ENCODE measurements at places on chromosomes 16 and 17. TPM values are rescaled to one million over a fixed set of nuclear protein-coding genes. Genes with fewer than 3 reads are reported as not detected.

DNA sequence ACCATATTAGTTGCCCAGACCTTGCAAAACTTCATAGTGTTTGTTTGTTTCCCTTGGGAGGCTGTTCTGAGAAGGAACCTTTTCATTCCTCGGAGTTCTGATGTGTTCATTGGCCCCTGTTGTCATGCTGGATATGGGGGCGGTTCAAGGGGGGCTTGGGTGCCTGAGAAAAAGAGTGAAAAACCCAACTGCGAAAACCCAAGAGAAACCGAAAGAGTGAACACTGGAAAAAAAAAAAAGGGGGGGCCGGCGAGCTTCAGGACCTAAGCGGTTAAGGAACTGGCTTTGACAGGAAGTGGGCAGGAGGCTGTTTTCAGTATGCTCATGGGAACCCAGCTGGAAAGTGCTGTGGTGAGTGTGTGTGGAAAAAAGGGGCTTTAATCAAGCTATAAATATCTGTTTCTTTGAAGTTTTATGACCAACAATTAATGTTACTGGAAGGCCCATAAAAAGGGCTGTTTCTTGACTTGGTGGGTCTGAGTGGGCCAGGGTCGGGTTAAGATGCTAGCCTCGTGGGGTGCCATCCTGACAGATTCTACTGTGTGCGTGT lies 510.7 kb downstream of the MAF start:
- H3K4me3 ChIP-seq: no peak overlapping the region
- no peaks in the 10 kb centered on the region for H3K36me3 ChIP-seq
- H3K4me1 ChIP-seq: peaks cover 8% of the 10 kb centered on the region
- DNase-seq: no peak
- no peaks in the 10 kb centered on the region for H3K27me3 ChIP-seq

DNA sequence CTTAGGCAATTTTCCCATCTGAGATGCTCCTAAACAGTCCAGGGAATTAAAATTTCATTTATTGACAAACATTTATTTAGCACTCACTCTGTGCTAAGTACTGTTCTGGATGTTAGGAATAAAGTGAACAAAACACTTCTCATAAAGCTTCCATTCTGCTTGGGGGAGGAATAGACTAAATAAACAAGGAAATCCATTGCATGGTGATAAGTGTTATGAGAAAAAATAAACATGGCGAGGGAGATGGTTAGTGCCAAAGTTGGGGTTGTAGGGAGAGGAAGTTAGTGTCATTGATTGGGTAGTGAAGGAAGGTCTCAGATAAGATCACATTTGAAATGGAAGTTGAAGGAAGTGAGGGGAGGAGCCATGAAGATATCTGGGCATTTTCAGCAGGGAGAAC lies 72.2 kb upstream of the CES5A start:
- H3K4me1 ChIP-seq: no peaks in the 10 kb centered on the region
- no peaks in the 10 kb centered on the region for H3K27me3 ChIP-seq
- H3K36me3 ChIP-seq: no peaks in the 10 kb centered on the region
- DNase-seq: no peak
- H3K4me3 ChIP-seq: no peak overlapping the region
- H3K27ac ChIP-seq: no peak overlapping the region

GRCh38 chr17:27945333-27945616 lies 52.1 kb upstream of the LYRM9 start:
- H3K27ac ChIP-seq: no peak overlapping the region
- no peaks in the 10 kb centered on the region for H3K36me3 ChIP-seq
- H3K27me3 ChIP-seq: no peaks in the 10 kb centered on the region
- no peak for DNase-seq

- no peaks in the 10 kb centered on the region for H3K36me3 ChIP-seq
- no peak overlapping the region for H3K4me3 ChIP-seq
- peaks cover 11% of the 10 kb centered on the region for H3K4me1 ChIP-seq
- DNase-seq: peak; percentile 42
- no peaks in the 10 kb centered on the region for H3K27me3 ChIP-seq
These were observed 4.6 kb upstream of the TAF15 start for GRCh38 chr17:35804658-35805192.

- H3K27ac ChIP-seq: peak overlapping the region; percentile 54
- peaks cover 54% of the 10 kb centered on the region for H3K4me1 ChIP-seq
- DNase-seq: no peak
- H3K27me3 ChIP-seq: no peaks in the 10 kb centered on the region
These were observed 7.3 kb downstream of the PNMT start for GRCh38 chr17:39675390-39676082.

GRCh38 chr16:66614161-66614802 lies 9.8 kb downstream of the CMTM3 start:
- no peak overlapping the region for H3K4me3 ChIP-seq
- peaks cover 21% of the 10 kb centered on the region for H3K36me3 ChIP-seq
- DNase-seq: no peak
- H3K27ac ChIP-seq: no peak overlapping the region
- peaks cover 28% of the 10 kb centered on the region for H3K4me1 ChIP-seq

- no peak overlapping the region for H3K4me3 ChIP-seq
- DNase-seq: no peak
- no peaks in the 10 kb centered on the region for H3K27me3 ChIP-seq
- H3K36me3 ChIP-seq: no peaks in the 10 kb centered on the region
- peak overlapping the region; percentile 17 for H3K27ac ChIP-seq
These were observed 24.8 kb downstream of the MYO18A start for GRCh38 chr17:29155227-29155965.

DNA sequence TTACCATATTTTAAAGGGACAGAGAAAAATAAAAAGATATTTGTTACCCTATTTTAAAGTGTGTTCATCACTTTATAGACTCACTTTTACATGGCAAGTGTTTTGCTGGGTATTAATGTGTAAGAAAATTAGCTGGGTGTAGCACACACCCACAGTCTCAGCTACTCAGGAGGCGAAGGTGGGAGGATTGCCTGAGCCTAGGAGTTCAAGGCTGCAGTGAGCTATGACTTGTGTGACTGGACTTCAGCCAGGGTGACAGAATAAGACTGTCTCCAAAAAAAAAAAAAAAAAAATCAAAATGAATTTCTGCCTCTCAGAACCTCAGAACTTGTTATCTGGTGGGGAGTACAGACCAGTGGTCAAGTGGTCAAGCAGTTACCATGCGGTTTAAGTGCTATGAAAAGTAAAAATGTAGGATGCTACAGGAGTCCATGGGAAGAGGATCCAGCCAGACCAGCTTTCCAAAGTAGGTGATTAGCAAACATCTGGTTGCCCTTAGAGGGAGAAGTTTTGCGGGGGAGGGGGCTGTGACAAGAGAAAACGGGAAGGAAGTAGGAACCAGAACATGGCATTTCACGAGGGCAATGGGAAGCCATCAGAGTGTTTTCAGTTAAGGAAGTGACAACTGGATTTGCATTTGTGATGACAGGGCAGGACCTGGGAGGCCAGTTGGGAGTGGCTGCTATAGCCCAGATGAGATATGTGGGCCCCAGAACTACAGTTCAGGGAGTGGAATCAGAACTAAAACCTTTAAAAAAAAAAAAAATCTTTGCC lies 13.9 kb downstream of the CNEP1R1 start:
- H3K4me3 ChIP-seq: no peak overlapping the region
- DNase-seq: peak; percentile 1
- no peaks in the 10 kb centered on the region for H3K27me3 ChIP-seq
- H3K4me1 ChIP-seq: peaks cover 9% of the 10 kb centered on the region
- H3K36me3 ChIP-seq: peaks cover 5% of the 10 kb centered on the region

DNA sequence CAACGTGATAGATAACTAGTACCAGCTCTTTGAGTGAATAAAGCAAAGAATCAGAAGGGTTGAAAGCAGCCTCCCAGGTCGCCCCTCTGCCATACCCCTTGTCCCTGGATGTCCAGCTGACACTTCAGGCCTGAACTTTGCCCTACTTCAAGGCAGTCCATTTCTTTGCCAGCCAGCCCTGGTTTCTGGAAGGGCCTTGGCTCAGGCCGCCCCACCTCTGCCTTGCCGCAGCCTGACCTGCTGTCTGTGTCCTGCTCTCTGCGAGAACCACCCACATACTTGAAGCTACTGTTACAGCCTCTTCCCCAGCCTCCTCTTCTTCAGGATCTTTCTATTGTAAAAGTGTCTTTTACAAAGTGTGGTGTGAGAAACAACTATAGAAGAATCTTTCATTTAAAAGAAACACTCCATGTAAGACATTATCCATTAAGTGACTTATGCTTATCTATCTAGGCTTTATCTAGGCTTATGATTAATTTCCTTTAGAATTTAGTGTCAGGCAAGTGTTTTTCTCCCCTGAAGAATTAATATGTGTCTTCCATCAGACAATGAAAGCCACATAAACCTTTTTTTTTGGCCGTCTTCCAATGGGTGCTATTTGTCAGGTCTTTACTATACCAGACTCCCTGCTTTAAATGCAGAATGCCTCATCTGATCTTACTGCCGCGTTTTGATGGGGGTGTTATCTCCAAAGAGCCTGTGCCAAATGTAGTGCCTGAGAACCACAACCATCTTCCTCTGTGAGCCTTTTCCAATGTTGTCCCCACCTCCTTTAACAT lies 133.9 kb downstream of the SOCS1 start:
- no peaks in the 10 kb centered on the region for H3K27me3 ChIP-seq
- no peak overlapping the region for H3K4me3 ChIP-seq
- H3K27ac ChIP-seq: no peak overlapping the region
- DNase-seq: no peak

ALOX15B gene
- 1.1 TPM for total RNA-seq

WFDC1 gene
- 1.3 TPM for total RNA-seq

NOMO2 gene
- 63.2 TPM for total RNA-seq

GOT2 gene
- 129 TPM for total RNA-seq

XAF1 gene
- total RNA-seq: 34.1 TPM

All from thyroid gland (tissue), 4 donors.